Stimulated activated CD4-positive, alpha-beta T cell treated with anti-CD3 and anti-CD28 coated beads, Interleukin-1b, Interleukin-23, amount 100 ng/mL, for 1 hour (primary cell): ENCODE measurements at places on chromosomes 4 and X.
A peak's percentile ranks its signal among the peaks of the same experiment; 100 is the strongest.

GRCh38 chr4:105130945-105131344 lies 15.7 kb upstream of the TET2 start:
- no peak for DNase-seq

DNA sequence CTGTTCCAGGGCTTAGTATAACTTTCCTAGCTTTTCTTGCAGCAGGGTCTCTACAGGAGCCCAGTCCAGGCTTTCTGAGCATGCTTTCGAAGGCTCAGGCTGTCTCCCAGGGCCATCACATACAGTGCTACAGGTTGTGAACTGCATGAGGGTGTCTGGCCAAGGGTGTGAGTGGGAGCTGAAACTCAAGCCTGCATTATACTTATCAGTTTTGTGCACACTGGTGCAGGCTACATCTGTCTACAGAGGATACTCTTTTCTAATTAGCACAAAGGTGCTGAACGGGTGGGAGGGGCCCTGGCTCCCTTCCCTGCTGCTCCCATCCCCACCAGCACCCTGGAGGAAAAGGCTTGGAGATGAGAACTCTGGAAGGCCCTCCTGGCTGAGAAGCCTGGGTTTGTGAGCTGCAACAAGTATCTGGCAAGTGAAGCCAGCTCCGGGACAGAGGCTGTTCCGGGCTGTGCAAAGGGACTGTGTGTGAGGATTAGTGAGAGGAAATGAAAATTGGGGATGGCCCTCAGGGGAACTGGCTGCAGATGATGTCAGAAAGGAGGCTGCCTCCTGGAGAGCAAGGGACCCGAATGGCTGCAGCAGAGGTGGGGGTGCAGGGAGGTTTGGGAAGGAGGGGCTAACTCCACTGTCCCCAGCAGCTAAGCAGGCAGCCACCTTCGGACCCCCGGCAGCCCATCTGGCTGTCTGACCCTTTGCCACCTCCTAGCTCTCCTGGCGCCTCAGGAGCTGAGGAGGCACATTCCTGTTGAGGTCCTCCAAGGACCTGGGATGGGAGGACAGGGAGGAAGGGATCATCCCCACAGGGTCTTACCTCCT lies 68.5 kb downstream of the EFNB1 start:
- no peak for DNase-seq

GRCh38 chrX:1661922-1662221 lies 47.0 kb downstream of the ASMT start:
- no peak for DNase-seq

DNA sequence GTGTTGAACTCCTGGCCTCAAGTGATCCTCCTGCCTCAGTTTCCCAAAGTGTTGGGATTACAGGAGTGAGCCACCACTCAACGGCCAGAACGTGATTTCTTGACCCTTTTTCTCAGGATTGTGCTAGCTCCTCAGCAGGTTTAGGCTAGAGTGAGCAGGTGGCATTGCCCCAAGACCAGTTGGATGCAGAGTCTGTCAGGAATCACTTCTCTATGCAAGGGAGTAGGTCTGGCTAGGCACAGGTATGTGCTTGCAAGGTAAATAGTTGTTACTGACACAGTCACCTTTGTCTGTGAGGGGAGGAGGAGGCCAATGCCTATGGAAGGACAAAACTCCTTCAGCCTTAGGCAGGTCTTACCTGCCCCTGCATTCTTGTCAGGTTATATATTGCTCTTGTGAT lies 24.2 kb downstream of the SLC25A5 start:
- no peak for DNase-seq

- DNase-seq = no peak
Observed at GRCh38 chr4:114538012-114538617, 60.5 kb upstream of the UGT8 start.

DNA sequence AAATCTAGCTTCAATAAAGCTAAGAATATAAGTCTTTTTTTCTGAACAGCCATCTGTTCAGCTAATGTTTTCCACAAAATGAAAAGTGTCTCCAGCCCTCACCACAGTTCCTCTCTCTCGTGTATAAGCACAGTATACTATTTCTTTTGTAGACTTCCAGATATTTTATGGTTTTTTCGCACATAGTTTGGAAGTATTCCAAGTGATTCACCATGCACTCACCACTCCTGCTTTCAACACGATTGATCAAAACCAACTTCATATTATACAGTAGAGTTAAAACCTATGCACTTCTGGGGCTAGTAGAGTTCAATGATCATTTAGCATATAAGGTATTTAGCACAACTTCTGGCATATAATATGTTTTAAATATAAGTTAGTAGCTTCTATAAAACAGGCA lies 105.8 kb upstream of the DCAF12L1 start:
- DNase-seq = no peak

DNA sequence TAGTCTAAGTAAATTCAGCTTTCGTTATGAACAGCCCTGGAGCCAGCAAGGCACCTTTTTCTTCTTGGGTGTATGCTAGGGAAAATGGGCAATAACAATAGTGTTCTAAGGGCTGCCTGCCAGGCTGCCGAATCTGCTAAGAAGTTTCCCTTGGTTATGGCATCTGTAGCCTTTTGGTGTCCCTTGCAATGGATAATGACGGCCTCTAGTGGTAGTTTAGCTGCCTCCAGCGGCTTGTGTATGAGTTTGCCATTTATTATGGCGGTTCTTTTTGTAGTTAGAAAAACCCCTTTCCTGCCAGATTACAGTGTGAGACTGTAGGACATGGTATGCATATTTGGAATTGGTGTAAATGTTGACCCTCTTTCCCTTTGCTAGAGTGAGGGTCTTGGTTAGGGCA lies 78.9 kb upstream of the SPIN4 start:
- no peak for DNase-seq

- peak; percentile 46 for DNase-seq
Observed at GRCh38 chr4:13654162-13654797, 26.8 kb upstream of the BOD1L1 start.

- DNase-seq = no peak
Observed at GRCh38 chrX:69197690-69198089, 32.4 kb upstream of the PJA1 start.

DNA sequence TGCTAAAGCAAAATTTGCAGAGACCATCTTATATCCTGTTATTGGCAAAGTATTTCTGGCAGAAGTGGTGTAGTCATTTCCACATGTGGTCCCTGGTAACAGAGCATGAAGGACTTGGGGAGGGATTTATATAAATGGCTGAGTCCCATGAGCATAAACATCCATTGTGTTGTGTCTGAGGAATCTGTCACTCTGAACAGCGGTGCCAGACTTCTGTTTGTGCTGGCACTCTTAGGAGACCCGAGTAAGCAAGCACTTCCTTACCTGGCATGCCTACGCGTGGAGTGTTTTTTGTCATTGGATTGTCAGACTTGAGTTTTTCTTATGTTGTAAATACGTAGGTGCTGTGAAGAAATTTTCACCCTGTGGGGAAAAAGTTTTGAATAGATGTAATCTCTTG lies 285.9 kb downstream of the ARHGAP10 start:
- no peak for DNase-seq

GRCh38 chr4:56979421-56980072 lies 851 bp downstream of the POLR2B start:
- DNase-seq = no peak

GRCh38 chr4:43763029-43763610 lies 685.5 kb downstream of the KCTD8 start:
- DNase-seq = no peak

DNA sequence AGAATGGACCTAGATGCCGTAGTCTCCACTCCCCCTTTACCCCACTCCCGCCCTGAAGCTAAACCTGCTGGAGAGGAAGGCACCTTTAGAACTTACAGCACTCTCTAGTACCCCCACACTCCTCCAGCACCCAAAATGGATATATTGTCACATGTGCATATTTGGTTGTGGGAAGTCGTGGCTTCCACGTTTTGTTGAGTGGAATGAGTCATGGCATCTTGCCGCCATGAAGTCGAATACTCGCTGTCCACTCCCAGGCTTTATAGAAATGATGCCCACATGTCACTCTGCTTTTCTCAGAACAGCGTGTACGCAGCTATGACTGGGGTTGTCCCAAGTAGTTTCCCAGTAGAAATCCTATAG lies 545 bp downstream of the ABCE1 start:
- DNase-seq = no peak

DNA sequence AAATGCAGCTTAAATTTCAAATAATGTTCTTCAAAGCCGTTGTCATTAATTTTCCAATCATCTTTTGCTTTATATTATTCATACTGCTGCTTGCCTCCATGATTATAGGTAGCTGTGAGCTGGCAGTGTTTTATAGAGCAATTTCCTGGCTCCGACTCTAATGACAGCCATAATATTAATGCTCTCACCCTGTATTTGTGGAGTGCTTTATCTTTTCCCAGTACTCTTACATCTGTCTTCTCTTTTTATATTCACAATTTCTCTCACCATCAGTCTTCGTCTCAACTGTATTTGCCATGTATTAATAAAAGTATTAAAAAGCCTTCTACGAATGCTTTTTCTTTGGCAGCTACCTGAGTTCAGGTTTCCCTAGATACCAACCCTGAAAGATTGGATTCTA lies 21.0 kb downstream of the ATXN3L start:
- no peak for DNase-seq

- no peak for DNase-seq
Observed at GRCh38 chr4:31417040-31417439, 696.9 kb downstream of the PCDH7 start.

GRCh38 chrX:56130031-56130430 lies 102.1 kb upstream of the KLF8 start:
- no peak for DNase-seq

DNA sequence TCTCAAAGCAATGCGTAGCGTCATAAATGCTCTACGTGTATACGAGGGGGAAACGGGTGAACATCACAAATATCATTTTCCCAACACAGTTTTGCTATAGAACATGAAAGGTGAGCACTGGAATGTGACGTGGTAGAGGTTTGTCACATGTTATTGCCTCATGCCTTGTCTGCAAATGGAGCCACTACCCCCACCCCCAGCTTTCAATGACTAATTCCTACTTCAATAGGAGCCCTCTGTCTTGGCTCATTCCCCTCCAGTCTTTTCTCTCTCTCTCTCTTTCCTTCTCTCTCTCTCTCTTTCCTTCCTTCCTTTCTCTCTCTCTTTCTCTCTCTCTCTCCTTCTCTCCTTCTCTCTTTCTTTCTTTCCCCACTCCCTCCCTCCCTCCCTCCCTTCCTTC lies 127.0 kb downstream of the STOX2 start:
- DNase-seq = no peak

GRCh38 chr4:55358668-55359067 lies 12.6 kb downstream of the SRD5A3 start:
- DNase-seq = no peak

GRCh38 chrX:15017491-15017890 lies 144.3 kb downstream of the MOSPD2 start:
- DNase-seq = no peak

DNA sequence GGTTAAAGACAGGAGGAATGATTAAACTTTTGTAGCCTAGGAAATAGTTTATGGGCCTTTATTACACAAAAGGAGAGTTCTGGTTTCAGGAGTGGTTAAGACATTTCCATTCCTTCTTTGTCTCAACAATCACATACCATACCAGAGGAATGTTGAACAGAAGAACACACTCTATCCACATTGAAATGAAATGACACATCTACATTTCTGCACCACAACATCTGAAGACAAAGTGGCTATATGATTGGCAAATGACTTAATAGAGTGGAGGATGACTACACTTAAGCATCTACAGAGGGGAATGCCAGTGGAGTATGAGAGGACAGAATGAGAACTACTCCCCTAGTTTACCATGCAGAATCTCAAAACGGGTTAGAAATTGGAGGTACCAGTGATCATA lies 8.0 kb downstream of the CYP2U1 start:
- DNase-seq = no peak

DNA sequence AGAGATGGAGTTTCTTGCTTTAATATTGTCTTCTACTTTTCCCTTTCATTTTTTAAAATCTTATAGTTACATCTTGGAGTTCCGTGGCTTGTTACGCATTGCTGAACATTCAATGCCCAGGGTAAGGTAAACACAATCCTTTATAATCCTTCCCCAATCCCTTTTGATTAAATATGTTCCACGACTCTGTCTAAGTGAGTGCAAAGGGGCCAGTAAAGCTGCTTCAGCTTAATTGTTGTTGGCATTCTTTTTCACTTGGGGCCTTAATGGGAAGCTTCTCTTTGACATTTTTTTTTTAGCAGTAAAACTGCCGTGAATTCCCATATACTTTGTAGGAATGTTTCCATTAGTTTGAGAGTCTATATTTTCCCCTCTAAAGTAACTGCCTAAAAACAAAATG lies 1028.1 kb downstream of the C4orf33 start:
- DNase-seq = no peak

- no peak for DNase-seq
Observed at GRCh38 chr4:185283723-185284122, 74.3 kb downstream of the SNX25 start.

DNA sequence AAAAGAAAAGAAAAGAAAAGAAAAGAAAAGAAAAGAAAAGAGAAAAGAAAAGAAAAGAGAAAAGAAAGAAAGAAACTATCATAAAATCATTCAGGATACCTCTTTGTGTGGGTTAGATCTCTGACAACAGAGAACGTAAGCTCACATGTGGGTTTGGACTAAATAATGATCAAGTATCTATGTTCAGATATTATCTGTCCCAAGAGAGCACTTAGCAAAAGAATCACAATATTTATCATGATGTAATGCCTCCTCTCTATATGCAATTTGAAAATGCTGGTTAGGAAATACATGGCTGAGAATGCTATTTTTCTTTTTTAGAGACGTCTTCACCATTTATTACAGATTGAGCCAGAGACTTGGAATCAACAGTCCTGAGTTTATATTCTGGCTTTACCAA lies 191.3 kb downstream of the KCNIP4 start:
- DNase-seq = no peak

GRCh38 chrX:41616935-41617334 lies 71.8 kb upstream of the GPR34 start:
- DNase-seq = no peak

GRCh38 chrX:154419688-154420401 lies 8.5 kb downstream of the TAFAZZIN start:
- no peak for DNase-seq

- DNase-seq = no peak
Observed at GRCh38 chr4:177945268-177945667, 503.0 kb upstream of the AGA start.

GRCh38 chrX:106751407-106751806 lies 24.9 kb downstream of the RNF128 start:
- DNase-seq = no peak

- no peak for DNase-seq
Observed at GRCh38 chr4:185113340-185113739, 29.7 kb upstream of the SLC25A4 start.

DNA sequence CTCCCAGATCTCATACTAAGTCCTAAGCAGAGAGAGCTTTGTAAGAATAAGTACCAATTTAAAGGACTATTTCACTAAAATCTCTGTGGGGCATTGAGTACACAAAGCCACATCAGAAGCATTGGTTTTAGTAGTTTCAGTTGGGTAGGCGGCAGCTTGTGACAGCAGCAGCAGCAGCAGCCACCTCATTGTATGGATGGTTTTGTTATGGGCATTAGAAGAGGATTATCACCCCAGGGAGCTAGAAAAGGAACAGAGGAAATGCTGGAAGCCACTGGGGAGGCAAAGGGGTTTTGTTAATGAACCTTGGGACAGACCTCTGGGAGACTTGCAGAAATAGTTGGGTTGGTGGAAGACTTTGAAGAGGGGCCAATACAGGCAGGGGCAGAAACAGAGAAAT lies 93.9 kb upstream of the FRMPD3 start:
- no peak for DNase-seq
